Tibial nerve (tissue), 4 donors: ENCODE measurements at places on chromosomes 11 and 22. TPM values are rescaled to one million over a fixed set of nuclear protein-coding genes. Genes with fewer than 3 reads are reported as not detected.

DNA sequence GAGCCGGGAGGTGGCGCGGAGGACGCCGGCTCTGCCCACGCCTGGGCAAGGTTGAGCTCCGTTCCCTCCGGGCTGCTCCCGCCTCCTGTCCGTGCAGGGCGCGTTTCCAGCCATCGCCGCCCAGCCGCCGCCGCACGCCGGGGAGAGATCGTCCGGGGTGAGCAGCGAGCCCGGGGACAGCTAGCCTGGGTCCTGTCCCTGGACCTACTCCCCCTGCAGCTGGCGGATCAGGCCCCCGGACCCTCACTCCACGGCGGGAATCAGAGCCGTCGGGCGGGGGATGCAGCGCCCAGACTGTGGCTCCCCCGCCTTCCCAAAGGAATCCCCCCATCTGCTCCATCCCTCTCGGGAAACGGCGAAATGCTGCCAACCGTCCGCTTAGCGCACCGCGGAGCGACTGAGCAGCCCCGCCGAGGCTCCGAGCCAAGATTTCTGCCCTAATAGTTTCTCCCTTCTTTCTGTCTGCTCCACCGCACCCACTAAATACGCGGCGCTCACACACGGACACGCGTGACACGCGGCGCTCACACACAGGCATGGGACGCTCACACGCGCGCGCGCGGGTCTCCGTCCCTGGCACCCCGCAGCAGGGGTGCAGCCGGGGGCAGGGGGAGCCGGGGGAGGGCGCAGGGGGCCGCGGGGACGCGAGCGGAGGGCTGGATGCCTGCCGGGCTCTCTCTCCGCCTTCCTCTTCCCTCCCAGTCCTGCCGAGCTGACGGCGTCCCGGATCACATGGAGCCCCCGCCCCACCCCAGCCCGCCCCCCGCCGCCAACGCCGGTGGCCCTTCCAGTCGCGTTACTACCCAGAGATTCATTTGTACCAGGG lies at the start of gene KCNJ5:
Gene KCNJ5 (plus strand): TSS at position 814 of the 826 bp plus-strand sequence. CDS start 19,918 bp downstream, outside the sequence.
- H3K4me3 ChIP-seq, result peak within 1 kb of the TSS; percentile 49
- no peak for DNase-seq
- no peaks in the 10 kb centered on the region for H3K36me3 ChIP-seq
- H3K27ac ChIP-seq, result peak within 1 kb of the TSS; percentile 28
- H3K4me1 ChIP-seq, result peaks cover 19% of the 10 kb centered on the region

- peak overlapping the region; percentile 88 for H3K4me3 ChIP-seq
- DNase-seq, result no peak
- peaks cover 23% of the 10 kb centered on the region for H3K4me1 ChIP-seq
- H3K27ac ChIP-seq, result peak overlapping the region; percentile 82
Observed at GRCh38 chr11:60842668-60843600, 1.0 kb downstream of the CCDC86 start.

MFRP gene
- total RNA-seq, result not detected

CLCF1 gene
- total RNA-seq, result 3.7 TPM

FAM180B gene
- total RNA-seq, result 4.4 TPM
